ENCODE measurements at places on chromosomes 2 and 18.

- DNase-seq = no peak
These were observed 940.7 kb upstream of the KLHL29 start for GRCh38 chr2:22444281-22444680.

DNA sequence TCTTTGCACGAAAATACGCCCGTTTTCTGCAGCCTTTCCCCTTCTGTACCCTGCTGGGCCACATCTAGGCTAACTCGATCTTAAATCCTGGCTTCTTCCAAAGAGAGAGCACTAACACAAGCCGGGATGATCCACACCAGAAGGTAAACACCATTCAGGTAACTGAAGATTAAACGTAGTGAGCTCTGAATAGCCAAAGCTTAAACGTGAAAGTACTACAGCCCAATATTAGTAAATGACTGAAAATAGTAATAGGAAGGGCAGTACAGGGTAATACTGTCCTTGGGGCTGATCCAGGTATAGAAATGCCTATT, 422 bp upstream of the MRPL53 start:
- no peak for DNase-seq

DNA sequence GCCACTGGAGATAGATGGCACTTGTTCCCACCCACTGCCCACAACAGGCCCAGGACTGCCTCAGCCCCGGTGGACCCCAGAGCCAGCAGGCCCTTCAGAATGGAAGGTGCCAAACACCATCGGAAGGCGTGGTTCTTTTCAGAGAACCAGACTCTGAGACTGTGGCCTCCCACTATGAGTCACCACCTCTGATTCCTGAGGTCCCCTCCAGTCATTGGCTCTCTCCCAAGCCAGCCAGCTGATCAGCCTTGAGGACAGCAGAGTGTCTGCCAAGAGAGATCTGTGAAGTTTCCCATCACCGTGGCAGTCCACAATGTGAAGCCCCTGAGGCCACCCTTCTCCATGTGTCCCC, 10.4 kb upstream of the MAP3K2 start:
- DNase-seq = no peak

GRCh38 chr2:148255929-148256328, 235.0 kb downstream of the MBD5 start:
- DNase-seq = no peak

DNA sequence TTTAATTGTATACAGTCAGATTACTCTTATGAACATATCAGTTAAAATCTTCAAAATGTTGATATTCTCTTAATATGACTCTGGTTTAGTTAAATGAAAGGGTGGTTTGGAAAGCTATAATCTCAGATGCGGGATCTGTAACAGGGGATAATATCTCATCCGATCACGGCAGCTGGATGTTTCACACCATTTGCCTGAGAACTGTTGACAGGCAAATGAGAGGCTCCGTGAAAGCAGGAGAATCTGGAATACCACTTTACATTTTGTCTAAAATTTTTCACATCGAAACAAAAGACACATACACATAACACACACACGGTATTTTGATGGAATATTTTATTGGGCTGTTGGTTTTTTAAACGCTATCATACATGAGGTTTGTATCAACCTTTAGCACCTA, 518.6 kb upstream of the SLC39A10 start:
- no peak for DNase-seq

DNA sequence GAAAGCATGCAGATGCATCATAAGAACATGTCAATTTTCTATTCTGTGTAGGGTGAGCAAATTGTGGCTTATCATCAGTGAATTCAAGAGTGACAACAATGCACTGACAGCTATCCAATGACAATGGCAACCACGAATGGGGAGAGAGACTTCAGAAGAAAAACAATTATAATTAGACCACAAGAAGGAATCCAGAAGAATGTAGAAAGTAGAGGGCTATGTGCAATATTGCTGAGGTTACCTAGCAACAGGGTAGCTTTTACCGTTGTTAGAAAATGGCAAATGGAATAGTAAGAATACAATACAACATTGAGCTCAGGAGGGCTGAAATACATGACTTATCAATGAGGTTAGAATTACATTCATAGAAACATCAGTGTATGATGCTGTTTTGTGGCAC, 71.1 kb upstream of the SESTD1 start:
- no peak for DNase-seq

DNA sequence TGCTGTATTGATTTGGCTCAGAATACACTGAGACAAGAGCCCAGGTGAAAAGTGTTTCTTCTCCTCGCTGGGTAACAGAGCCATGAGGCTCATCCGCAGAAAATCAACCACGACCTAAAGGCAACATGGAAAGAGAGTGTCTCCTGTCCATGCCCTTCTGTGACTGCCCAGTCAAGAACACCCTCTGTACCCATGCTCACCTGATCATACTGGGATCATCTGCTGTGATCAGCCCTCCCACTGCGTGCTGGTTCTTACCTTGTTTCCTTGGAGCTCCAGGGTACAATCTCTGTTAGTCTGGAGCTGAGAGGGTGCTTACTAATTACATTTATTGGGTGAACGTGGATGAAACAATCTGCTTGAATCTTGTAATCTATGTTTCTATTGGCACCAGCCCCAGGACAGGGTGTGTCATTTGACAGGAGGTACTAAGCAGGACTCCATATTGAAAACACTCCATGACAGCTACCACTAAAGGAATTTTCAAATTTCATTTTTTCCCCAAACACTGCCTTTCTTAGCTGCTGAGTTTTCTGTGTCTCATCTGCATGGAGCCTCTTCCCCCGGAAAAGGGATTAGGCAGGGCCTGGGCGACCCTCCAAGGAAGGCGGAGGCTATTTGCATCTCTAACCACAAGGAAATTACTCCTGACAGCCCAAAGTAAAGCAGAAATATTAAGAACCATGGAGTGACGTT, 39.7 kb upstream of the GRP start:
- no peak for DNase-seq

DNA sequence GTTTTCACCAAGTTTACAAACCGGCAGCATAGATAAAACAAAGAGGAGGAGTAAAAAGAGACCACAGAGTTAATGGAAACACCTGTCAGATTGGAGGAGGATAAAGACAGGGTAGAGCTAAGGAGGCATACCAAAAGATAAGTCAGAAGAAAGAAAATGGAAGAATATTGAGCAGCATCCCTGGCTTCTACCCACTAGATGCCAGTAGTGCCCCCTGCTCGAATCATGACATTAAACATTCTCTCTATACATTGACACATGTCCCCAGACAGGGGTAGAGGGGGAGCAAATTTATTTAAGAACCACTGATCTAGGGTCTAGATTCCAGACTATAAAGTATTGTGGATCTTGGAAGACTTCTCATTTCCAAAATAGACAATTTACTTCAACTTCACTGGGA, 159.8 kb upstream of the ETAA1 start:
- DNase-seq = no peak

DNA sequence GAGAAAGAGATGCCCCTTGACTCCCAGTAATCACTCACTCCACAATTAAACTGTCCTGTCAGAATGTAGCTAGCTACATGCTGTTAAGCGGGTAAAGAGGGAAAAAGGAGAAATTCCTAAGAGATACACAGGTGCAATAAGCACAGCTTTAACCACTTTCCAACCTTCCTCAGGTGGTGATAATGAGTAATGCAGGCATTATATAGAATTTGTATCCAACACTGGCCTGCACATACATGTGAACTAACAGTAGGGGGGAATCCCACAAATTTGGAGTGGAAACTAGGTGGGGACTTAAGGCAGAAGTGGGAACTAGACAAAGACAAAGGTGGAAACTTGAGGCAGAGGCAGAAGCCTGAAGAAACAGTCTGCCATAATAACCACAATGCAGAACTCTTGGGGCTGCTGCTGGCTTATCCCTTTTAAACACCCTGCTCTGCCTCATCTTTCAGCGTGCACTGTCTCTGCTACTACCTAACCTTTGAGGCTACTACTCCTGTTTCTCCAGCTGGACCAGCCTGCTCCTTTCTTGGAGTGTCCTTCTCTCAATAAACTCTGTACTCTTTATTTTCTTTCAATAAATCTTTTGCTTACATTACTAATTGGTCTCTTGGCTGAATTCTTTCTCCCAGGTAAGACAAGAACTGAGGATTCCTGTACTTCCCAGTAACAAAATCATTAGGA, 259.7 kb downstream of the PDE11A start:
- no peak for DNase-seq

DNA sequence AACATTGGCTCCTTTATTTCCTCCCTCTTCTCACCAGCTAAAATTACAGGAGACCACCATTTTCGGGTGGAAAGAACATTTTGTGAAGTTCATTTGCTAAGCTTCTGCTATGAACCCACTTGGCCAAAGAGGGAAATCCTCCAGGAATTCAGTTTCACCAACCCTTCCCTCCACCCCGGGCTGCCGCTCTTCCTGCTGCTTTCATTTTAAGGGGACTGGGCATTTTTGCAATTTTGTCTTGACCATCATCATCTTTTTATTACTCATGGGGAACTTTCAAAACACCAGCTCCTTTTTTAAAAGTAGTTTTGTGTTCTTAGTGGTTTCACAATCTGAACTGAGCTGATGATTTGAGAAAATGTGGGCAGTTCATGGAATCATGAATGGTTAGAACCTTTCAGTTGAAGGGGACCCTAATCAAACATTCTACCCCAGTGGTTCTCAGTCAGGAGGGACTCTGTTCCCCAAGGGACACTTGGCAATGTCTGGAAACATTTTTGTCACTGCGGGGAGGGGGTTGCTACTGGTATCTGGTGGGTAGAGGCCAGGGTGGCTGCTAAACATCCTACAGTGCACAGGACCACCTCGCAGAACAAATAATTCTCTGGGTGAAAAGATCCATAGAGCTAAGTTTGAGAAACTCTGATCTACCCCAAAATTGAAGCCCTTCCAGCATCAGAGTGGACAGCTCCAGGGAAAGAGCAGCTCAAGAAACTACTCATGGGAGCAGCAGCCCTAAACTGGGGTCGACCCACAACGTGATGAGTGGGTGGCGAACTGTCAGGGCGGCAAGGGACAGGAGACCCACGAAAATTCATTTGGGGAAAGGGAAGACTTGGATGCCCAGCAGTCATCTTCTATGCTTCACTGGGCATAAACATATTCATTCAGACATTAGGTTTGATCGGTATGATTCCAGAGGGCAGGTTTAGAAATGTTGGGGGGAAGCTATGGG, 92.9 kb downstream of the ACKR3 start:
- DNase-seq = no peak

- DNase-seq = no peak
These were observed 163.6 kb downstream of the EIPR1 start for GRCh38 chr2:3214065-3214464.

- DNase-seq = no peak
These were observed 57.3 kb upstream of the RPL31 start for GRCh38 chr2:100944617-100945432.

GRCh38 chr18:10062302-10063300, 148.8 kb downstream of the VAPA start:
- no peak for DNase-seq

DNA sequence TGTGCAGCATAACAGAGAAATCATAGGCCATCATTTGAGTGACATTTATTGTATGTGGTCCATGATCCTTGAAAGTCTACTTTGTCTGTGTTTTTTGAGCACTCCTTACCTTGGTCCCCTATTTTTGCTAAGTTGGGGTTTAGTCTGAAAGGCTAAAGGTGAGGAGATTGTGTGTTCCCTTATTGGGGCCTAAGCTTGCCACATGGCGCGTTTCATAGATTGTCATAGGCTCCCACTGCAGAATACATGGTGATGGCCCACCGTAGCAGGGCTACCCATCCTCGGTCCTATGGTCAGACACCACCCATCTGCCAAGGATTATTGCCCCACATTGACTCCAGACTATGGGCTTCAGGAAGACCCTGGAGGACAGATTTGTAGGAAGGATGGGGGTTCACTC, 117.0 kb upstream of the ZSWIM2 start:
- no peak for DNase-seq

DNA sequence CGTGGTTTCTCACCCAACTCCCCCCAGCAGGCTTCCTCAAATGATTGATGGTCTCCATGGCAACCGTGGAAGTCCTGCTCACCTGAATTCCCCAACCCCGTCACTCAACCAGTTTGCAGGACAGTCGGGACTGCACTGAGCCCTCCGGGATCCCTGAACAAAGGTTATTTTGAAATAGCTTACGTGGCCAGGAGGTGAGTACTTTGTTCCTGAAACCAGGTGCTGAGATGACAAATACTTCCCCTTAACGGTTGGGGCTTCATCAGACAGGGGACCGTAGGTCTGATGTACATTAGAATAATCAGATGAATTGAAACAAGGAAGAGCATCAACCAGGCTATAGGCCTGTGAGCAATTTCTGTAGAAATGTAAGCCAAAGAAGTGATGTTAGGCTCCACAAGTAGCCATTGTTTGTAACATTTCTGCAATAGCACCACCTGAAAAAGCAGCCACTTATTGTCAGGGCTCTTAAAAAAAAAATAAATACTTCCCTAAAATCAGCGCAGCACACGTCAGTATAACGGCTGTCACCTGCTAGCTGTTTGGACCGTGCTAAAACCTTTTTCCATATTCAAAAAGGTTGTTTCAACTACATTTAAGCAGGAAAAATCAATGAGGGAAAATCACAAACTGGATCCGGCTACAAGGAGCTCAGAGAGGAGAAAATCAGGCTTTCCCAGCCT, 206.4 kb upstream of the ID2 start:
- no peak for DNase-seq

GRCh38 chr2:28487258-28487657, 8.6 kb upstream of the PLB1 start:
- DNase-seq = no peak

- no peak for DNase-seq
These were observed 57.4 kb downstream of the SPP2 start for GRCh38 chr2:234107861-234108260.

GRCh38 chr2:212938144-212938793, 213.1 kb downstream of the IKZF2 start:
- DNase-seq = no peak

DNA sequence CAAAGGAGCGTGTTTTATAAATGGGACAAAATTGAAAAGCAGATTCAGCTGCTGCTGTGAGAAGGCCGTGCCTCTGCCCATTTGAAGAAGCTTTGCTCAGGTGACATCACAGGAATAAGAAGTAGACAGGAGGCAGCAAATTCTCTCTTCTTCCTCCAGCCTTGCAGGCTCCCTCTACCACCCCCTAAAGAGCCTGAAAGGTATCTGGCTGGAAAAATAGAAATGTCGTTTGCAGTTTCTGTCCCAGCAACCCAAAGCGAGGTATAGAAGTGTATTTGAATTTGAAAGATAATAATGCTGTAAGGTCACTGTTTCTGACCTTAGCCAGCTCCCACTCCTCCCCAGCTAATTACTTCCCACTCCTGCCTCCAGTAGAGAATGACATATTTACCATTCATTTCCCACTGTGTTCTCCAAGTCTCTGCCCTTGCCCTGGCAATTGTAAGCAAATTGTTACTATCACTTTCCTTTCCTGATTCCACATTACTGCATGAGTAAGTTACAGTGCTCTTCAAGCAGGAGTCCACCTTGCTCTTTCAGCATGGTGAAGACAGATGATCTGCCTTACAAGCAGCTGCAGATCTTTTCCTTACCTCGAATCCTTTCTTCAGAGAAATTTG, 56.8 kb upstream of the RASGRP3 start:
- no peak for DNase-seq

- DNase-seq = no peak
These were observed 891.1 kb downstream of the CPS1 start for GRCh38 chr2:211447548-211447947.
